ENCODE measurements at places on chromosomes 7 and 10. TPM values are rescaled to one million over a fixed set of nuclear protein-coding genes. Genes with fewer than 3 reads are reported as not detected.

SHH gene
- total RNA-seq: not detected

CC2D2B gene
- 0.57 TPM for total RNA-seq

PTPRE gene
- total RNA-seq: 65.1 TPM

LIPF gene
- total RNA-seq: not detected

ADAM12 gene
- total RNA-seq: 0.48 TPM

GGCT gene
- 61.7 TPM for total RNA-seq

CUZD1 gene
- 3.9 TPM for total RNA-seq

TET1 gene
- 0.45 TPM for total RNA-seq

COL28A1 gene
- not detected for total RNA-seq

GIMAP7 gene
- total RNA-seq: 50.5 TPM

SYT15B gene
- not detected for total RNA-seq

FAM25A gene
- not detected for total RNA-seq

RTKN2 gene
- total RNA-seq: 0.98 TPM

ELFN1 gene
- not detected for total RNA-seq

SLC13A1 gene
- total RNA-seq: not detected

AS3MT gene
- 0.43 TPM for total RNA-seq

C10orf67 gene
- total RNA-seq: not detected

DPP6 gene
- not detected for total RNA-seq

OR2A42 gene
- not detected for total RNA-seq

OR6B1 gene
- not detected for total RNA-seq

PRKAG2 gene
- total RNA-seq: 19.9 TPM

SMO gene
- total RNA-seq: 0.69 TPM

SLC13A4 gene
- not detected for total RNA-seq

GET4 gene
- total RNA-seq: 44.5 TPM

SNX10 gene
- 47.2 TPM for total RNA-seq

LEP gene
- not detected for total RNA-seq

EN2 gene
- not detected for total RNA-seq

PIP gene
- total RNA-seq: not detected

LRIT1 gene
- total RNA-seq: not detected

OIT3 gene
- not detected for total RNA-seq

FXYD4 gene
- not detected for total RNA-seq

BMPER gene
- 0.31 TPM for total RNA-seq

SORBS1 gene
- 1.4 TPM for total RNA-seq

FOXK1 gene
- 48.1 TPM for total RNA-seq

PAX4 gene
- not detected for total RNA-seq

KDM7A gene
- total RNA-seq: 14.5 TPM

TSPAN12 gene
- total RNA-seq: not detected

OPN1SW gene
- total RNA-seq: not detected

CDNF gene
- total RNA-seq: 1.0 TPM

TAS2R5 gene
- total RNA-seq: 0.83 TPM

MORN4 gene
- 2.7 TPM for total RNA-seq

MAPK8 gene
- 43.1 TPM for total RNA-seq

NAT16 gene
- total RNA-seq: not detected

Measured in natural killer cell treated with Interleukin-12 subunit alpha and Interleukin-12 subunit beta and Interleukin-15 and Interleukin-18, amount 100 ng/mL, for 72 hours (primary cell).